RPMI8226 (cell line): ENCODE measurements at places on chromosomes 11 and 22.
A peak's percentile ranks its signal among the peaks of the same experiment; 100 is the strongest.

DNA sequence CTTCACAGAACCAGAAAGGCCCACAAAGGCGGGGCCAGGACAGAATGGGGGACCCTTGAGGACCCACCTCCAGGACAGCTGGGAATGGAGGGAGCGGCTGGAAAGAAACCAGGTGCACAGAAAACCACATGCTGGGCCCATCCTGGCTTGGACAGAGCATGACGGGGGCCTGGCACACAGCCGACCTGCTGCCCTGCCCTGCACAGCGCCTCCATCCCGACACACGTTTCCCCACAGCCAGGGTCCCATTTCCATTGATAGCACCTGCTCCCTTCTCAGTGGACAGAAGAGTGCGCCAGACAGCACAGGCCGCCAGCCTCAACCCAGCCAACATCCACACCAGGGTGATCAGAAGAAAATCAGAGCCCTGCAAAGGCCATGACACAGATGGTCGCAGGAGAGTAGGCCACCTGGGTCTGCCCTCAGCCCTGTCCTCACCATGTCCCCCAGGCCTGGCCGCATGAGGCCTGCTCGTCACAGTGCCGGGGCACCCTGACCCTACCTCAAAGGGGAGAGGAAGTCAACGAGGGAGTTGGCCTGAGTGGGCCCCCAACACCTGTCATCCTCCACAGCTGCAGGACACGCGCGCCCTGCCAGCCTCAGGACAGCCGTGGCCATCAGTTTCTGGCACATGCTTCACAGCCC is 28.1 kb downstream of the BRD1 start:
- DNase-seq, result no peak

- no peak for DNase-seq
Measured at GRCh38 chr22:29199702-29200400, 5.8 kb upstream of the EMID1 start.

DNA sequence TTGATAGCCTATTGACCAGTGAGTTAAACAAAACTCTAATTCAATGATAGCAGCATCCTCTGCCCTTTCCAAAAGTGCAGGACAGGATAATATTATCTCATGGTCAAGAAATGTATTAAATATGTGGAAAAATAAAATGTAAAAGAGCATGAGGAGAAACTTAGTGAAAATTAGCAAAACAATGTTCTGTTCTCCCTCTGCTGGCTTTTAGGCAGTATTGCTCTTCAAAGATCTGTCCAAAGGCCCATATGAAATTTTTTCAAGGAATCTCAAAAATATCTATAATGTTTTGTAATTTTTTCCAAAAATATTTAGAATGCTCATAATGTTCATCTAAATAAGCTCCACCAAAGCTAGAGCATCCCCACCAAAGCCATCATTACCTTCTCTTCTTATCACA is 8.3 kb upstream of the ARL14EP start:
- DNase-seq, result no peak

DNA sequence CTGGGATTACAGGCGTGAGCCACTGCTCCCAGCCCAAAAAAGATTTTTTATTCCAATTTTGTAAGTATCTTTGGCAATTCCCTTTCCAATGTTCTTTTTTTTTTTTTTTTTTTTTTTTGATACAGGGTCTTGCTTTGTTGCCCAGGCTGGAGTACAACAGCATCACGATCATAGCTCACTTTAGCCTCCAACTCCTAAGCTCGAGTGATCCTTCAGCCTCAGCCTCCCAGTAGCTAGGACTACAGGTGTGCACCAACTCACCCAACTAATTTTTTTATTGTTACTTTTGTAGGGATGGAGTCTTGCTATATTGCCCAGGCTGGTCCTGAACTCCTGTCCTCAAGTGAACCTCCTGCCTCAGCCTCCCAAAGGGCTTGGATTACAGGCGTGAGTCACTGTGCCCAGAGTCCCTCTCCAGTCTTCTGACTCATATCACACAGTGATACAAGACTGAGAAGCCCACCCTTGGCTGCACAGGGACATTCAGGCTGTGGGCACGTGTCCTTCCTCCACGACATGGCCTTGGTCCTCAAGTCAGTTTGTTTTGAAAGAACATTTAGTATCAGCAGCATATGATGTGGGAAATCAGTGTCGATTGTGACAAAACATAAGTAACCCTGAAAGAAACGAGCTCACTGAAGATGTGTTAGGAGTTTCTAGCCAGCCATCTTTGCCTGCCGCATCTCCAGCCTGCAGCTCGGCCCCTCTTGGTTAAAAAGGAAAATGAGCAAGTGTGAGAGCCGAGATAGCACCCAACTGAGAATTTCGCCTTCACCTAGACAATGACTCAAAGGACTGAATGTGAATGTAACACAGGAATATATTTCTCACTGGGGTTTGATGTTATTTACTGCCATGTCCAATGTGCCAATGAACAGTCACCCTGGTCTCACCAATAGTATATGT is 175.5 kb downstream of the MN1 start:
- DNase-seq, result no peak

GRCh38 chr11:2528301-2529050 is 83.7 kb downstream of the KCNQ1 start:
- no peak for DNase-seq

DNA sequence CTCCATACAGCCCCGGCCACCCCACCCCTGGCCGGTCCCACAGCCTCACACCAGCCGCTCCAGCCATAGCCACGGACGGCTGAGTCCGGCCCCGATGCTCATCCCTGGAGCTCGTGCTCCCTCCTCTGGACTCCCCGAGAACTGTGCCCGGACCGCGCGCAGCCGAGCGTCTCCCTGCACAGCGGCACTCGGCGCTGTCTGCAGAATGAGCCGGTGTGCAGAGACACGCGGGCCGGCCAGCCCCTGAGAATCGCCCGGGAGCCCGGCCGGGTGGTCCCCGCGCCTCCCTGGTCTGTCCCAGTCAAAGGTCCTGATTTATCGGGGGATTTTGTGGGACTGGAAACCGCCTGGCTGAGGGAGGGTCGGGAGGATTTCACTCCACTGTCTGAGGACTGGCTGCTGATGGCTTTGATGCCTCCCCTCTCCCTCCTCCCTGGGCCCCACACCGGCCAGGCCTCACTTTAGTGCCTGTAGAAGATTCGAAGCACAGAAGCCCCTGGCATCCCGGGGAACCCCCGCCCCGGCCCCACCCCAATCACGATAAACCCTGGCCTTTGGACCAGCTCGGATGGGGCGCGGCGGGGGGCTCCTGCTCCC is 102.7 kb downstream of the BRD1 start:
- DNase-seq, result peak; percentile 88

DNA sequence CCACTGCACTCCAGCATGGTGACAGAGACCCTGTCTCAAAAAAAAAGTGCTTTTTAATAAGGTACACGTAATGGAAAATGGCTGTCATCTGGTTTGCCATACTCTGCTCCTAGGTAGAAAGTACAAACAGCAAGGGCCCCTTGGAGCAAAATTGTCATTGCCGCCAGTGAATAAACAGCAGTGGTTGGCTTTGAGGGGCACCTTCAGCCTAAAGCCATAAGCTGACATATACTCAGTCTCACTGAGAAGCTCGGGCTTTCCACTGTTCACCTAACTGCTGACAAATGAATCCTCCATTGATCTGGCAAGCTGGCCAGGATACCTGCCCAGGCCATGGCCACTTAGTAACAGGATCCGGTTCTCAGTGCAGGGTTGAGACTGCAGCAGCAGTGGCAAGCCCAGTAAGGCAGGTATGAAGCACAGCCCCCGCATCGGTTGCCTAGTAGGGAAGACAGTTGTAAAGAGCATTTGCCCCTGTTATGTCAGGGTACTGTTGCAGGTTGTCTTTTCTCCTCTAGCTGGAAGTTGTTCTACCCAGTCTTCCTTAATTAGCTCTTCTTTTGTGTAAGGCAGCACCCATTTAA is 38.8 kb downstream of the MARK2 start:
- DNase-seq, result no peak

DNA sequence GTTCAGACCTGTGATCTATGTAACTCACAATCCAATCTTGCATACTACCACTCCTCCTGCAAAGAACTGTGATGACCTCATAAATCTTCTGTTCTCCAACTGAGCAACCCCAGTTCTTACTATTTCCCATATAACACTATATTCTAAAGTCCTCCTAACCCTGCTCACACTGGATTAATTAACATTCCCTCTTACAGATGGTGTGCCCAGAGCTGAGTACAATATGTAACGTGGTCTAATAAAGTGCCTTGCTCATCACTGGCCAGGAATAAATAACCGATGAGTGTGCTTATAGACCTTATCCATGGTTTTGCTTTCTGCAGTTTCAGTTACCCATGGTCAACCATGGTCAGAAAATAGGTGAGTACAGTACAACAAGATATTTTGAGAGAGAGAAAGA is 28.6 kb downstream of the PRCP start:
- no peak for DNase-seq

DNA sequence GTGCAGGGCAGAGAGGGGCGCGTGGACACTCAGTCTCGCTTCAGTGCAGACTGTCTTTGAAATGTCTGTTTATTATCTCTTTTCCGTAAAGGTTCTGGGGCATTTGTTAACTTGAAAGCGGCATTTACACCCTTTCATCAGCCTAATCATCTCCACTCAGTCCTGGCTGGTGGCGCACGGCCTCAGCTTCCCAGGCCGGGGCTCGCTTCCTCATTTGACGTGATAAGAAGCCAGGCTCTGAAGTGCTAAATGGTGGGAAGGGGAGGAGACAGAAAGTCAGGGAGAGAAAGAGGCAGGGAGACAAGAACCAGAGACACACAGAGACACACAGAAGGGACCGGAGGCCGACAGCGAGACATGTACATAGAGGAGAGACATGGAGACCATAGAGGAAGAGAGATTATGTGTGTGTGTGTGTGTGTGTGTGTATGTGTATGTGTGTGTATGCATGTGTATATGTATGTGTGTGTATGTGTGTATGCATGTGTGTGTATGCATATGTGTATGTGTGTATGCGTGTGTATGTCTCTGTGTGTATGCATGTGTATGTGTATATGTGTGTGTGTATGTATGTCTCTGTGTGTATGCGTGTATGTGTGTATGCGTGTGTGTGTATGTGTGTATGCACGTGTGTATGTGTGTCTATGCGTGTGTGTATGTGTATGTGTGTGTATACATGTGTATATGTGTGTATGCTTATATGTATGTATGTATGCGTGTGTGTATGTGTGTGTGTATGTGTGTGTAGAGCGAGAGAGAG is 101.5 kb downstream of the ST3GAL4 start:
- no peak for DNase-seq

DNA sequence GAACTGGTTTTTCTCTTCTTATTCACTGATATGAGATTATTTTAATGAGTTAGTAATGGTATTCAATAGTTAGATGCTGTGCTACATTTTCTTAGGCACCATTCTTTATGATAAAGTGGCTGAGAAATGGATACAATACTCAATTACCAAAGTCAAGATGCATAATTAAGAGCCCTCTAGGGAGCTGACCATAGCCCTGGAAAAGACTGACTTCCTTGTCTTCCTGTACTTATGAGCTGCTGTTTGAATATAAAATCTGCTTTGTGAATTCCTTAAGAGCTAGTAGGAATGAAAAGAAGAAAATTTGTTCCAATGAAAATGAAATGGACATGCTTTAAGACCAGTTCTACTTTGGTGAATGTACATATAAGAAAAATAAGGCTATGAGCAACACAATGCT is 452.3 kb downstream of the KCNA4 start:
- DNase-seq, result no peak

DNA sequence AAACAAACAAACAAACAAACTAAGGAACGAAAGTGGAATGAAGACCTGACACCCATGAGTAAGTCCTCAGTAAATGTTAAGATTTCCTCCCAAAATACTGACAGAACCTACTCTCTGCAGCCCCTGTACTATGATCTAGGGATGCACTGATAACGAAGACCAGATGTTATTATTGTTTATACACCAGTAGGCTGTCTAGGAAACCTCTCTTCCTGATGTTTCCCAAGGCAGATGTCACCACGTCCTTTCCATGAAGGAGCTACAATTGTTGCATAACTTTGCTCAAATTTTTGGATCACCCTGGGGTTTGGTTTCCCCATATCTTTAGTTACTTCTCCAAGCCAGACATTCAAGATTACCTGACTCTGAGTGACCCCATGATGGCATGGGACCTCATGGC is 340.7 kb downstream of the MIAT start:
- DNase-seq, result no peak

DNA sequence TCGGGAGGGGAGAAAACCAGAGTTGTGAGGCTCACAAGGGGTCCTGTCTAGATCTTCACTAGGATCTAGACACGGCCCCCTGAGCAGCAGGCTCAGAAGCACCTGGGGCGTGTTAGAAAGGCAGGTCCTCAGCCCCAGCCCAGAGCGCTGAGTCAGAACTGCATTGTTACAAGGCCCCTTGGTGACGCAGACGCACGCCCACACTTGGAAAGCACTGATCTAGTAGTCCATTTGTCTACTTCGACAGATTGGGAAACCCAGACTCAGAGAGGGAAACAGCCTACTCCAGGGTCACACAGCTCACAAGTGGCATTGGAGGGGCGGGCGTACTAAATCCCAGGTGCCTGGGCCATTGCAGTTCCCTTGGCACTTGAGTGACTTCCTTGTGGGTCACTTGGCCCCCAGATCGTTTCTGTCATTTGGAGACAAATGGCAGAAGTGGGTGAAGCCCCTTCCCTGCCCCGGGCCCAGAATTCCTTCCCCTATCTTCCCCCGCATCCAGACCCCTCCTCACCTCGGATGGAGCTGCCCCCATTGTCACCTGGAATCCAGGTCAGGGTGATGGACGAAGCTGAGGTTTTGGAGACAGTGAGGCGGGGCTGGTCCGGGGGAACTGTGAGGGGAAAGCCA is 110.8 kb downstream of the CEP164 start:
- DNase-seq, result no peak

DNA sequence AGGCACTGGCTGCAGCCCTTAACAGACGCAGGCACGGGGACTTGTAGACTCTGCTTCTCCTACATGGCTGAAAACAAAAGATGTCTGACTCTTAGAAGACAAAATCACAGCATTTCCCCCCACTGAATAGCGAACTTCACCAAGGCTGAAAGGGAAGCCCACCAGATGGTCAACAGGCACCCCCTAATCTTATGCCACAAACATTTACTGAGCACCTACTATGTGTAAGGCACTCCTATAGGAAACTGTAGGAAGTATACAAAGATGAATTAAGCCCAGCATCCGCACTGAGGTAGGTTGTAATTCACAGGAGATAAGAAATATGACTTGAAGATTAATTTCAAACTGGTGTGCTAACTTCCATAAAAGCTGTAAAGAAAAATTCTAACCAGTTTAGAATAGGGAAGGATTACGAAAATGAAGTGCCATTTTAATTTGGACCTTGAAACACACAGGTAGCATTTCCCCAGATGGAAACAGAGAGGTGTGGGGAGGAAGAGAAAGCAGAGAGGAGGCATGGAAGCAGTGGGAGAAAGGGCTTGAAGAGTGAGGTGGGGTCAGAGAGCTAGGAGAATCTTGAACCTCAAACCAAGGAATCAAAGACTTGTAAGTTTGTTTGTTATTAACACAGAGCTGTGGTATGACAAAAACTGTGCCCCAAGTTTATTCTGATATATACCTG is 38.1 kb downstream of the NUMA1 start:
- DNase-seq, result no peak

GRCh38 chr11:128841461-128842072 is 25.5 kb downstream of the KCNJ1 start:
- DNase-seq, result no peak
